ENCODE measurements at places on chromosomes 2 and 18.

DNA sequence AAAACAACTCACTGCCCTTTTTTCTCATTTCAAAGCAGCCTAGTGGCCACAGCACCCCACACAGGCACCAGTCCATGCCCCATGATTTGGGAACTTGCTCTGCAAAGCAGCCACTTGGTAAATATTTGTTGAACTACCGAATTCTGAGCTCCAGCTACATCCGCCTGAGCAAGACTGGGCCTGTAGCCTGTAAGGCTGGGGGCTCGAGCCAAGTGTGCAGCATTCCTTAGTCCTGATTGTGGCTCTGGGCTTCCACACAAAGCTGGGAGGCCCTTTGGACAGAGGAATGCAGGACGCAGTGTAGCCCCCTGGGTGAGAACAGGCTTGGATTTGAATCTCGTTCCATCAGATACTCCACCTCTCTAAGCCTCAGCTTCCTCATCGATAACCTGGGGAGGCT is 88.4 kb downstream of the ACTR2 start:
- no peak for DNase-seq

GRCh38 chr2:54589340-54590215 is 133.5 kb downstream of the SPTBN1 start:
- no peak for DNase-seq

GRCh38 chr2:61671561-61672315 is 133.6 kb upstream of the XPO1 start:
- no peak for DNase-seq

GRCh38 chr2:213846856-213847255 is 562.6 kb downstream of the SPAG16 start:
- DNase-seq, result no peak

DNA sequence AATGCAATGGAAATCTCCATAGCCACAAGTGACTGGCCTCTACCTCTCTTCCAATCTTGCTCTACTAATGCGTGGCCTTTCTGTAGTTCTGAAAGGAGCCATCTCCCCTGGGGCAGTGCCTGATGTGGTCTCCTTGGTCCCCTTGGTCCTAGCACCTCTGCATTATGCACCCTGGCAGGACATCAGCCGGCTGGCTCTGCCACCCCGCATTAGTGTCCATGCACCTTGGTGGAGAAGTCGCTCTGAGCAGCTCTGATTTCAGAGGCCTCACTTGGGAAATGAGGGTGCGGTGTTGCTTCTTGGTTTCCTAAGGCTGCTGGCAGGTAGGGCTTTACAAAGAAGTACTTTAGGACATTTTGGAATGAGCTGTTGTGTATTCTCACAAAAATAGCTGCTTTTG is 317.9 kb downstream of the GBX2 start:
- no peak for DNase-seq

DNA sequence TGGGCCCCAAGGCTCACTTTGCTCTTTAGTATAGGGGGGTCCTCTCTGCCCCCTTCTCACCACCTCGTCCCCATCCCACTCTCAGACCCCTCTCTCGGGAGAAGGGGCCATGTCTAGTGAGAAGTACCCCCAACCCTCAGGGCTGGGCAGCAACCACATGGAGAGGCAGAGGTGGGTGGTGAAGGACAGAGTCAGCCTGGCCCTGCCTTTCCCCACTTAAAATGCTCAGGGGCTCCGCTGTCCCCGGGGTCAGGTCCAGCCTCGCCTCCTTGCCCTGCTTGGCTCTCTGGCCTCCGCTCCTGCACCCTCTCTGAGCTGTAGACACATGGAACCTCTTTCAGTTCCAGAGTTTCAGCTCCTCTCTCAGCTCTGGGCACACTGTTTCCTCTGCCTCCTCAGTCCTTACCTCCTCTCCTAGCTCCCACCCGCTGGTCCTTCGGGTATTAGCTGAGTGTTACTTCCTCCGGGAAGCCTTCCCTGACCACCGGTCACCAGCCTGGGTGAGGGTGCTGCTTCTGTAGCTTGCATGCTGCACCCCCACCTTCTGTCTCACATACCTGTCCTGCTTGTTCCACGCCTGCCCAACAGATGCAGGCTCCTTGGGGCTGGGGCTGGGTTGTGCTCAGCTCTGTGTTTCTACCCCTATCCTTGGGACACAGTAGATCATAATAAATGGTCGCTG is 79.5 kb upstream of the OTOF start:
- DNase-seq, result no peak

GRCh38 chr2:8994386-8994785 is 9.1 kb downstream of the MBOAT2 start:
- no peak for DNase-seq

DNA sequence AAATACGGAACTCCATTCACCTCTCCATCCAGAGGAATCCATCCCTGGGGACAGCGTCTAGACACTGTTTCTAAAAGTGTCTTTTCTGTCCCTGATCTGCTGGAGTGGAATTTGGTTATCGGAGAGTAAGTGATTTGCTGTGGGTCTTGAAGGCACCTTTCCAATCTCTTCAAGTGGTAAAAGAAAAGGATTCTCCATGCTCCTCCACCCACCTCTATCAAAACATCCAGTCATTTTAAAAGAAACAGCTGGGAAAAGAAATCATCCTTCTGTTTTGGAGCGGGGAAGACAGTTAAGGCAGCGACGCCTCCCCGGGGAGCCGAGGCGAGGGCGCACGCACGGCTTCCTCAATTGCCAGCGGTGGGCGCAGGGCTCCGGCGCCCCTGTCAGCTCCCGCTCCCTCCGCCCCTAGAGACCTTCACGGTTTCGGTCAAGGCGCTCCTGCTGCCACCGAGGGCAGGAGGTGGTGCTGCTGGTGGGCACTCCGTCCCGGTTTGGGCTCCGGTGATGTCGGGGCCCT is 547 bp downstream of the SLC35F5 start:
- peak; percentile 25 for DNase-seq

DNA sequence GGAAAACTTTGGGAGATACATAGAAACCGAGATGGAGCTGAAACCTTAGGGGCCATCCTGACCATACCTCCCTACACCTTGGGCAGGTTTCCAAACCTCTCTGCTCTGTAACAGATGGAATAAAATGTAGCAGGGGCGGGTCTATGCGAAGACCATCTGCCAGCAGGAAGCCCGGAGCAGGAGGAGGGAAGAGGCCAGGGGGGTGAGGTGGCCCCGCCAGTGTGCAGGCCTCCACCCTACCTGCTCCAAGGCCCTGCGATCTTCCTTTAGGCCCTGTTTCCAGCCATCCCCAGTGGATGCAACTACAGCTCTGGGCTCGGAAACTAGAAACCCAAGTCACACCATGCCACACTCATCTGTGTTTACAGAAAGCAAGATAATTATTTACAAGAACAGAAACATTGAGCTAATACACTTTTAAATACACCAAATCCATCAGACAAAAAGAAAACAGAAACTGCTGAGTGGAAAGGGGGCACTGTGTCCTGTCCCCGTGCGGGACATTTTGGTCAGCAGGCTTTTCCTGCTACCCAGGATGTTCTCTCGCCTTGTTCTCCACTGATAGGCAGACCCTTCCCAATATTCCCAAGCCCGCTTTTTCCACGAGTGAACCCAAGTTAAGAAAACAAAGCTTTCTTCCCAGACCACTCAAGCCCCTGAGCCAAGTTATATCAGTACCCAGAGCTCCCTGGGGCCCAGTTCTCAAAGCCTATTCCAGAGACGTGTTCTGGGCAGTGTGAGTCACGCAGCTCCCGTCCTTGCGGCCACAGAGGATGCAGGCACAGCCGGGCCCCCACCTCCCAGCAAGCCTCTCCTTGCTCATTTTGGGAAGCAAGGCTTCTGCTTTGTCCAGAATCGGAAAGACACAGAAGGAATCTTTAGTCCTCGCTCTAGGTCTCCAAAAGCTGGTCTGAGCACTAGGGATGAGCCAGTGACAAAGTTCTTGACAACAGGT is 17.3 kb downstream of the CIB4 start:
- DNase-seq, result no peak

DNA sequence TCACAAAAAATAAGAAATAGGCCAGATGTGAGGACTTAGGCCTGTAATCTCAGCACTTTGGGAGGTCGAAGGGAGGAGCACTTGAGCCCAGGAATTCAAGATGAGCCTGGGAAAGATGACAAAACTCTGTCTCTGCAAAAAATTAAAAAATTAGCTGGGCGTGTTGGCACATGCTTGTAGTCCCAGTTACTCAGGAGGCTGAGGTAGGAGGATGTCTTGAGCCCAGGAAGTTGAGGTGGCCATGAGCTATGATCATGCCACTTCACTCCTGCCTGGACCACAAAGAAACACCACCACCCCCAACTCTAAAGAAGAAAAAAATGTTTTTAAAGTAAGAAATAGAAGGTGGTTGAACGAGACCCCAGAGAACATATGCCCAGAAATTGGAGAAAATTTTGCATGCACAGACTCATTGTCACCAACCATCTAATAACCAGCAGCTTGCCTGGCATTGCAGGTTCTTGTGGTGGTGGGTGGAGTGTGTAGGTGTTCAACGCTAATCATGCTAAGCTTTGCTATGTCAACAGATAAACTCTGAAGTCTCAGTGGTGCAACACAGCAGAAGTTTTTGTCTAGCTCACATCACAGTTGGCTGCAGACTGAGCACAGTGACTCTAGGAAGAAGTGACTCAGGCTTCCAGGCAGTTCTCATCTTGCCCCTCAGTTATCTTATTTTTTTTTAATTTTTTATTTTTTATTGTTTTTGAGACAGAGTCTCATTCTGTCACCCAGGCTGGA is 18.6 kb downstream of the ARL4C start:
- DNase-seq, result no peak

GRCh38 chr18:49175071-49175470 is 224.3 kb upstream of the SMAD7 start:
- DNase-seq, result no peak

DNA sequence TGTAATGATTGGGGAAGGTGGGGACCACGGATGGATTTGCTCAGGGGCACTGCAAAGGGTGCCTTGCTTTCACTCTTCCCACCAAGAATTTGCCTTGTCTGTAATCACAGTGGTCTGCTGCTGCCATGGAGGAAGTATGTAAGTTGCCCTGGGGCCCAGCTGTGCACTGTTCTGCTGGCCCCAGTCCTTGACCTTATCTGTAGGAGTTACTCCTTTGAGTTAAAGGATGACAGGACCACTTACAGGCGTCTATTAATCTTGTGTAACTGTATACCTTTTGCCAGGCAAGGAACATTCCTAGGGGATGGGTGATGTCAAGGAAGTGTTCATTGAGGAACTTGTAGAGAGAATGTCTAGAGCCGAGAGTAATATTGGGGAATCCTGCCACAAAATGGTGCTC is 212.8 kb upstream of the LRRTM1 start:
- no peak for DNase-seq

DNA sequence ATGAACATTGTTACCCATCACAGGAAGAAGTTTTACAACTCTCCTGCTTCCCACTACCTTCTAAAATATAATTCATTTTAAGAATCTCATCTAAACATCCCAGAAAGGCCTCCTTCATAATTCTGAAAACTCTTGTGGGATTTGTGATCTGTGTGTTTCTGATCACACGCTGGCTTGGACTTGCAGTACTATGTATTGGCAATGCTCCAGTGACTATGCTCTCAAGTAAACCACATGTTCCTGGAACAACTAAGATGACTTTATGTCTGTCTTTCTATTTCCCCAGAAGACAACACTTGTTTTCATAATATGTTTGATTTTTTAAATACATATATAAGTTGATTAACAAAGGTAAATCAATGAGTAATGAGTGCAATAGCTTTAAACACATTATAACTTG is 376.6 kb upstream of the NETO1 start:
- no peak for DNase-seq

DNA sequence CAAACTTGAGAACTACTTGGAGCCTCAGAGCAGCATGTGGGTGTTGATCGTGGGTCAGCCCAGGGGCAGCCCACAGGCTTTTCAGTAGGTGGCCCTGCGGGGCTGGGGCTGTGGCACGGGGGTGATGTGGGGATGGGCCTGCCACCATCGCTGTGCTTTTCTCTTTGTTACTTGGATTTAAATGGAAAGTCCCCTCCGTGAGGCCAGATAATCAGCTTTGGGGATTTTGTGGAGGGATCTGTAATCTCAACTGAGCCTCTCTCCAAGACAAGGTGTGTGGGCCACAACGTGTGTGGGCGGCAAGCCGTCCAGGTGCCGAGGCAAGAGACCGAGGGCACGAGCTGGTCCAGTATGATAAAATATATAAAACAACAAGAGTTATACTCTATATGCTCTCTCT is 16.7 kb downstream of the COLEC11 start:
- no peak for DNase-seq

DNA sequence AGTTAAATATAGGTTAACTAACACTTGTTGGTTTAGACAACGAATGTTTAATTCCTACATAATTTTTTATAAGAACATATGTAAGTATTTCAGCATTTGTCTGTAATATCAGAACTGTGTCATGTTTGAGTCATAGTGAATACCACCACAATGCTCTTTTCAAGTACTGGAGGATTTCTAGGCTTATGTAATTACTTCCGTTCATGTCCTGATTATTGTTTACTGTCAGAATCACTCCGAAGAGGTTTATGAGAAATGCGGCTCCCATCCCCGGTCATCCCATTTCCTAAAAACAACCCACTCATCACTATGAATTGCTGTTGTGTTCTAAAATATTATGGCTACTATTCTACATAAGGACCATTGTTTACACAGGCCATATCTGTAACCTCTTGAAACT is 45.1 kb downstream of the CDH19 start:
- DNase-seq, result no peak

DNA sequence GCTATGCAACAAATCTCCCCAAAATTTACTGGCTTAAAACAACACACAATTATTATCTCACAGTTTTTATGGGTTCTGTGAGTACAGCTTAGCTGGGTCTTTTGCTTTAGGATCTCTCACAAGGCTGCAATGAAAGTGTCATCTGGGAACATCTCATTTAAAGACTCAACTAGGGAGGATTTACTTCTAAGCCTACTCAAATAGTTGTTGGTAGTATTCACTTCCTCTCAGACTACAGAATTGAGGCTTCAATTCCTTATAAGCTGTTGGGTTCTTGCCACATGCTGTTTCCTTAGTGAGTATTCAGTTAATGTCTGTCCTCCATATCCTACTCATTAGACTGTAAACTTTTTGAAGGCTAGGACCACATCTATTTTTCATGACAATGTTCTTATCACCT is 72.3 kb downstream of the MDH1 start:
- no peak for DNase-seq

- DNase-seq, result no peak
These were observed 653.7 kb downstream of the DCDC2C start for GRCh38 chr2:4357121-4357520.

GRCh38 chr2:85130407-85130806 is 2.8 kb upstream of the TCF7L1 start:
- no peak for DNase-seq

DNA sequence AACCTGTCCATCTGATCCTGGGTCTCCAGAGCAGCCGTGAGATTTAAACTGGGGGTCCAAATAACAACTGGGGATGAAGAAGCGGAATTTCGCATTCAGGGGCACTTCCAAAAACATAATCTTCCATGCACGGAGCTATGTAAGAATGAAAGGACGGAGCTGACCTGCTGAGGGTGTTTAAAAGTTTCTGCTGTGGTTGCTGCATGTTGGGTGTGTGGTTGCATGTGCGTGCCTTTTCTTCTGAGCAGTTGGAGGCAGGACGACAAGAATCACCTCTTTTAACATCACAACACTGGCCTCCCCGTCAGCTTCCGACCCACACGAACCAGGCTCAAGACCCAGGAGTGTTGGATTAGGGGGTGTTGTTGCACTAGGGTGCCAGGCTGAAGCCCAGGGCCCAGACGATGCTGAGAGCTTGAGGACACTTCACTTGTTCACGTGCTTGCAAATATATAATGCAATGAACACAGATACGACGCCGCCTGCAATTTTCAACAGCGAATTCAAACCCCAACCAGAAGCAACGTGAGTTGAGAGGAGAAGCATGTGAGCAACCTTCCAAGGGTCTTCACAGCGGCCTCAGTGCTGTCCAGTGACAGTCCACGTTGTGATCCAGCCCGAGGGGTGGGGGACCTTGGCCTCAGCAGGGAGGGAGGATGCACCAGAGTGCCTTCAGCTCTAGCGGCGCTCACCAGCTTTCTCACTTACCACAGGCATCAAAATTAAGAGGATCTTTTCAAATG is 76.0 kb upstream of the SALL3 start:
- DNase-seq, result no peak
